ENCODE measurements at places on chromosomes 4 and X.

- DNase-seq = no peak
These were observed 16.6 kb downstream of the CLCN4 start for GRCh38 chrX:10173331-10173900.

DNA sequence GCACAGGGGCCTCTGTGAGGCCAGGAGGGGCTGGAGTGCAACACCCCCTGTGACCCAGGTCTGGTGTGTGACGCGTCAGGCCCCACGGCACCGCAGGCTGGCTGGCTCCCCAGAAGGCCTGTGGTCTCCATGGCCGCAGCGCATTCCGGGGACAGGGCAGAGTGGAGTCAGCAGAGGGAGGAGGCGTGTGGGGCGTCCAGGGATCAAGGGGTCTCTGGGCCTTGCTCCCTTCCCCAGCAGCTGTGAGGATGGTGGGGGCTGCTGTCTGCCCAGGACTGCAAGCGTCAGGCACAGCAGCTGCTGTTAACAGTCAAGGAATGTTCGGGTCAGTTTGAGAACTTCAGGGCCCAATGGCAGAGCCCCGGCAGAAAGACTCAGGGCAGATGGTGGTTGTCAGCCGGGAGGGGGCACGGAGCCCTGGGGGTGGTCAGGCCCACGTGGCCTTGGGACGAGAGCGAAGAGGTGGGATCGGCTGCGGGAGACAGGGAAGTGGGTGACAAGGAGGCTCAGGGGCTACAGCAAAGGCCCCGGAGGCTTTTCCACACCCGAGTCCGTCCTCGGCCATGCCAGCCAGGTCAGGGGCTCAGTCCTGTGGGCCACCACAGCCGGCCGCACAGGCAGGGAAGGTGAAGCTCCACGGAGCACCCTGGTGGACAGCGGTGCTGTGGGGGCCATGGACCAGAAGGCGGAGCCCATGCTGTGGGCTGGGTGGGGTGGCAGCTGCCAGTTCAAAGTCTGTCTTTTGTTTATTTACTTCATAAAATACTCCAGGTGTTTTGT lies 18.3 kb downstream of the PCGF3 start:
- no peak for DNase-seq

DNA sequence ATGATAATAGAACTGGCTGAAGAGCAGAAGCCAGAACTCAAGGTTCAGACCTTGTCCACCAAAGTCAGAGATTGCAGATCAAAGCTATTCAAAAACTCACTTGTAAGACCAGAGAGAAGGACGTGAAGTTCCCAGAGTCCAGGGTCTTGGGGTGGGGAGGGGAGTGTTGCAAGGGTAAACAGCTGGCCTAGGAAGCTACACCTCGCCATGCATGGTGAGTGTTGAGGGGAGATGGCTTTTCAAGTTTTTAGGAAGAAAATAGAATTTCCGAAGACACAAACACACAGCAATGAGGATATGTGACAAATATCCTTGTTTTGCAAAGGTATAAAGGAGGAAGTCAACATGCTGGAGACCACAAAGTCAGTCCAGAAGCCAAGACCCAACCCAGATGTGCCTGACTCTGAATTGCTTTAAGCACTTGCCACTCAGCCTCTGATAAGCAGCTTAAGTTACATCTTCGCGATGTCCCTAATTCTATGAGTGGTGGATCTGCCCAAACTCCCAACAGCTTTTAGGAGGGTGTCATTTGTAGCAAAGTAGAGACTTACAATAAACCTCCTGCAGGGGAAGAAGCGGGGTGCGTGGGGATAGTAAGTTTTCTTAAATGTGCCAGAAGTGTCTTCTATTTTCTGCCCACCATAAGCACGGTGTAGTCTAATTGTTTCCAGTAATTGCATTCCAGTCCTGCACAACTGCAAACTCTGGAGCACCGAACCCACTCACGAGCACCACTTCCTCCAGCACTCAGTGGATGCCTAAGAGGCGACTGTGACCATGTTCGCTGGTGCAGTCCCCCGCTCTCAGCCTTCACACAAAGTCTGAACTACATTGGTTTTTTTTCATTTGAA lies 26.5 kb downstream of the HAND2 start:
- DNase-seq = no peak

DNA sequence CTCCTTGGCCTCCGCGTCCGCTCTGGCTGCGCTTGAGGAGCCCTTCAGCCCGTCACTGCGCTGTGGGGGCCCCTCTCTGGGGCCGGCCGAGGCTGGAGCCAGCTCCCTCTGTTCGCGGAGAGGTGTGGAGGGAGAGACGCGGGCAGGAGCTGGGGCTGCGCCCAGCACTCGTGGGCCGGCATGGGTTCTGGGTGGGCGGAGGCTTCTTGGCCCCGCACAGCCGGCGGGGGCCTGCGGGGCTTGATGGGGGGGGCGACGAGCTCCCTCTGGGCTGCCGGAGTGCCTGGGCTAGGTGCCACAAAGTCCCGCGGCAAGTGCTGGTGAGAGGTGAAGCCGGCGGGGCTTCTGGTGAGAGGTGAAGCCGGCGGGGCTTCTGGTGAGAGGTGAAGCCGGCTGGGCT lies 61.9 kb downstream of the ANKRD50 start:
- DNase-seq = no peak

GRCh38 chr4:185013417-185014125 lies 4.7 kb upstream of the HELT start:
- no peak for DNase-seq

- DNase-seq = no peak
These were observed 1421.9 kb downstream of the PCDH7 start for GRCh38 chr4:32142075-32142474.

DNA sequence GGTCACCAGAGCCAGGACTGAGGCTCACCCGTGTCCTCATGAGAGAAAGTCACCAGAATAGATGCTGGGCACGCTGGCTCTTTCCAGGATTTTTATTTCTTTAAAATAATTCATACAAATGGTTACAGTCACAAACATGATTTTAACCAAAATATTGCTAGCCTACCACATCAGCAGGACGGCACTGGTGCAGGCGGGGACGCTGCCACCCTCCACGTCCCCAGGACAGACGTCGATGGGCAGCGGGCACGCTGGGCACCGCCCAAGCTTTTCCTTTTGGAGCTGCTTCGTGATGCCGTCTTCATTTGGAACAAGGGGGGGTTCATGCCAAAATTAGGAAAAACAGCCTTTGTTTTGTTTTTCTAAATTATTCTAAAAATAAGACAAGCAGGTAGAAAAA lies 37.6 kb downstream of the CTBP1 start:
- DNase-seq = no peak

DNA sequence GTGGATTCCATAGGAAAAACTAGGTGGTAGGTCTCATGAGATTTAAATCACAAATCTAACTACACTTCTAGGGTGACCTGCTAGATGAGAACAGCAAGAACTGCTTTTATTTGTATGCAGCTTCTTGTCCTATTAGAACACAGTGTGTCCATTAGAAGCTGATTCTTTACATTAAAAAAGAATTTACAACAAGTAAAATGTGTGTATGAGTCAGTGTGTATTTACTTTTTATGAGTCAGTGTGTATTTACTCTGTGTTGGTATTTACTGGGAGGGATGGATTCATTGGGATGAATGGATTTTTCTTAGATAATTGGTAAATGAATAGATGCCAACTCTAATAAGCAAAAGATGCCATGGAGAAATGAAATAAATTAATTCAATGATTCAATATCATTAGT lies 40.6 kb upstream of the XPNPEP2 start:
- DNase-seq = no peak

DNA sequence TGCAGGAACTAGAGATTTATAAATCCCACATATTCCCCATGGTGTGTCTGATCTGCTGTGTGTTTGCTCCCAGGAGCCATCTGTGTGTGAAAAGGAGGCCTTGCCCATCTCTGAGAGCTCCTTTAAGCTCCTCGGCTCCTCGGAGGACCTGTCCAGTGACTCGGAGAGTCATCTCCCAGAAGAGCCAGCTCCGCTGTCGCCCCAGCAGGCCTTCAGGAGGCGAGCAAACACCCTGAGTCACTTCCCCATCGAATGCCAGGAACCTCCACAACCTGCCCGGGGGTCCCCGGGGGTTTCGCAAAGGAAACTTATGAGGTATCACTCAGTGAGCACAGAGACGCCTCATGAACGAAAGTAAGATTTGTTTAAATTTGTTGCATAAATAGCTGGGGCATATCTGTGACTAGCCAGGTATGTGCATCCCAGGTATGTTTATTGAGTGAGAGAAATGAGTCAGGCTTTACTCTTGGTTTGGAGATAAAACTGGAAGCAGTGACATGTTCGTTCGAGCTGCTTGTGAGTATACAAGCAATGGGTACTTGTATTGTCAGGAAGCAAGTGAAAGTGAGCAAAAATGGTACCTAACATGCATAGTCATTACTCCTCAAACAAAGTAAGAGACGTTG lies 89.5 kb downstream of the PTTG2 start:
- no peak for DNase-seq

GRCh38 chrX:70979136-70979762 lies 48.4 kb upstream of the SLC7A3 start:
- DNase-seq = no peak

GRCh38 chr4:172631832-172632231 lies 536.8 kb upstream of the GALNT7 start:
- DNase-seq = no peak

GRCh38 chrX:106912864-106913263 lies 7.3 kb upstream of the CLDN2 start:
- no peak for DNase-seq
